Upper lobe of left lung (tissue), 6 donors: ENCODE measurements at places on chromosomes 4 and X. TPM values are rescaled to one million over a fixed set of nuclear protein-coding genes. Genes with fewer than 3 reads are reported as not detected.

DNA sequence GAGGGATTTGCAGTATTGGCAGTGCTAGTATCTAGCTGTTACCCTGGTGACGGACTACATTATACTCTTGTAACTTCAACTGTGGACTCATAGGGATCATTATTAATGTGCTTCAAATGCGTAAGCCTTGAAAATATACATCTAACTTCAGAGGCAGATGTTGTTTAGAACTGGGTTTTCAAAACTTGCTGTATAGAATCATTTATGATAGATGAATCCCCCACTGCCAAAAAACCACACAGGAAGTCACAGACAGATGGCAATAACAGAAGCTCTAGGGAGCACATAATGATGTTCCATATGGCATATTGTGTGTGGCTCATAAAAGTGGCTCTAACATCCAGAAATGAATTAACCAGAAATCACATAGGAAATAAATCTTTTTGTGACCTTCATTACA, 62.3 kb upstream of the RELL1 start:
- no peak for DNase-seq
- H3K36me3 ChIP-seq: no peaks in the 10 kb centered on the region
- H3K4me1 ChIP-seq: no peaks in the 10 kb centered on the region
- no peak overlapping the region for H3K27ac ChIP-seq
- H3K27me3 ChIP-seq: no peaks in the 10 kb centered on the region

- no peaks in the 10 kb centered on the region for H3K36me3 ChIP-seq
- peaks cover 16% of the 10 kb centered on the region for H3K4me1 ChIP-seq
- H3K4me3 ChIP-seq: no peak overlapping the region
- DNase-seq: no peak
- no peak overlapping the region for H3K27ac ChIP-seq
These were observed 56.3 kb downstream of the PPEF2 start for GRCh38 chr4:75845992-75846391.

DNA sequence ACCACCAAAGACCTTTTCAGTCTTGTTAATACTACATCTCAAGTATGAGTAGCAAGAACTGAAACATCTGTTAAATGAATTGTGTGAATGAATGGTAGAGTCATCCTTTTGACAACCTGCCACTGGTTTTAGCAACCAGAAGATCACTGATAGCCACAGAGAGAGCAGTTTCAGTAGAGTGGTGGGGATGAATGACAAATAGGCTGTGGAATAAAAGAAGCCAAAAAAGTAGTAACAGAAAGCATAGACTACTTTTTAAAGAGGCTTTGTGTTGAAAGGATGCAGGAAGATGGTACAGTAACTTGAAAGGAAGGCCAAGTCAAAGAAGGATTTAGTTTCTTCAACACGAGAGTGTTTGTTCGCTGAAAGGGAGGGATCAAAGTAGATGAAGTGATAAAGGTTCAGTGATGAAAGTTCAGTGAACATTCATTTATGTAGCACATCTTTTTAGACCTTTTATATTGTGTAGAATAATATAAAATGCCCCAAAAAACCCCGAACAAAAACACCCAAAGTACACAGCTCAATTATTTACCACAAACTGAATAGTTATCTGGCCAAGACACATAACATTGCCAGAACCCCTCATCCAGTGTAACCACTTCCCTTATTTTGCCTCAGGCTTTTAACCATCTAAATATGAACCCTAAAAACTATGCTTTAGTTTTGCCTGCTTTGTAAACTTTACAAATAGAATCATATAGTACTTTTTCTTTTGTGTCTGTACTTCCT, 40.1 kb upstream of the EIF1AX start:
- H3K27ac ChIP-seq: no peak overlapping the region
- H3K36me3 ChIP-seq: no peaks in the 10 kb centered on the region
- no peak for DNase-seq
- H3K4me3 ChIP-seq: no peak overlapping the region
- no peaks in the 10 kb centered on the region for H3K4me1 ChIP-seq
- no peaks in the 10 kb centered on the region for H3K27me3 ChIP-seq

GRCh38 chr4:87196927-87197326, 23.5 kb downstream of the KLHL8 start:
- H3K27ac ChIP-seq: no peak overlapping the region
- H3K36me3 ChIP-seq: no peaks in the 10 kb centered on the region
- H3K27me3 ChIP-seq: no peaks in the 10 kb centered on the region
- H3K4me3 ChIP-seq: no peak overlapping the region
- H3K4me1 ChIP-seq: no peaks in the 10 kb centered on the region
- no peak for DNase-seq

GRCh38 chrX:46235778-46236177, 309.4 kb downstream of the ZNF674 start:
- H3K4me1 ChIP-seq: no peaks in the 10 kb centered on the region
- H3K27ac ChIP-seq: no peak overlapping the region
- H3K36me3 ChIP-seq: no peaks in the 10 kb centered on the region
- no peak overlapping the region for H3K4me3 ChIP-seq

- H3K4me1 ChIP-seq: peaks cover 15% of the 10 kb centered on the region
- H3K4me3 ChIP-seq: no peak overlapping the region
- H3K27ac ChIP-seq: no peak overlapping the region
- DNase-seq: no peak
- H3K27me3 ChIP-seq: no peaks in the 10 kb centered on the region
These were observed 1.2 kb upstream of the ZNF827 start for GRCh38 chr4:145939856-145940255.

DNA sequence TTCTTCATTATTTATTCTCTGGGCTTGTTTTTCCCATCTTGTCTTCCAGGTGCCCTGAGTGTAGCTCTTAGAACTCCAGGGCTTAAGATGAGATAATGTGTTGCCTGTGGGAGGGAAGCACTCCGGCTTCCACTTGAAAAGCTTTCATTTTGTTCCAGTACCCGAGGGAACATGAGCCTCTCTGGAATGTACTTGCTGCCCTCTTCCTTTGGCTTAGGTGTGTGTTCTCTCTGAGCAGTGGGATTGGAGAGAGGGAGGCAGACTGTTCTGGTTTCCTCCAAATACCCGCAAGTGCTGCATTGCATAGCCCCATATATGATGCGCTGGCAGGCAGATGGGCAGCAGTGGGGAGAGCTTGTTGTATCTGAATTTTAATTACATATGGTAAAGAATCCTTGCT, 861 bp upstream of the DTHD1 start:
- peak; percentile 40 for DNase-seq
- no peaks in the 10 kb centered on the region for H3K27me3 ChIP-seq
- H3K27ac ChIP-seq: no peak overlapping the region
- no peak overlapping the region for H3K4me3 ChIP-seq
- H3K36me3 ChIP-seq: no peaks in the 10 kb centered on the region
- H3K4me1 ChIP-seq: no peaks in the 10 kb centered on the region

DNA sequence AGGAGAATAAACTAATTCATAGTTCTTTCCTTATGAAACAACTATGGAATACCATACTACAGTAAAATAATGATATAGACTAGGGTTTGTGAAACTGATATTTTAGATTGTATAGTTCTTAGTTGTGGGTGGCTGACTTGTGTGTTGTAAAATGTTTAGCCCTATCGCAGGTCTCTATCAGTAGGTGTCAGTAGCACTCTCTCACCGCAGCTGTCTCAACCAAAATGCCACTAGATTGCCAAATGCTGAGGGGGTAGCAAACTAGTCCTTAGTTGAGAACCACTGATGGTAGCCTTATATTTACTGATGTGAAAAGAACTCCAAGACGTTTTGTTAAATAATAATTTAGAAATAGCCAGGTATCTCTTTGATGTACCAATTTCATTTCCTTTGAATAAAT, 48.1 kb downstream of the RHOXF2B start:
- no peak overlapping the region for H3K27ac ChIP-seq
- DNase-seq: no peak
- H3K4me1 ChIP-seq: no peaks in the 10 kb centered on the region
- no peaks in the 10 kb centered on the region for H3K27me3 ChIP-seq

GRCh38 chrX:105697984-105698781, 124.2 kb upstream of the NRK start:
- H3K4me1 ChIP-seq: no peaks in the 10 kb centered on the region
- no peak overlapping the region for H3K4me3 ChIP-seq
- no peaks in the 10 kb centered on the region for H3K27me3 ChIP-seq
- no peak for DNase-seq

DNA sequence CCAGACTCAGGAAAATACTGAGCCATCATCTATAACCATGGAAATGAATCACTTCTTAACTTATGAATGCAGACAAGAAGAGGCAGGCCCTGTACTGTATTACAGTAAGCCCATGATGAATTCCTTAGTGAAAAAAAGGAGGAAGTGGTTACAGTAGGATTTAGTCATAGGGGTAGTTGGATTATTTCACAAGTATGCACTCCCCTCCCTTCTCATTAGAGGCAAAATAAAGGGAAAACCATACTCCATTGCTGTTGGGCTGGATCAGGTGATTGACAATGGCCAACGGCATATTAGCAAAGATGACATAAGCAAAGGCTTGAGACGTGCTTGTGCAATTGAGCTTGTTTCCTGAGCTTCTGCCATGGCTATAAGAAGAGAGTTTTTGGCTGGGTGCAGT, 181.1 kb upstream of the PRPS2 start:
- H3K27me3 ChIP-seq: no peaks in the 10 kb centered on the region
- H3K4me1 ChIP-seq: no peaks in the 10 kb centered on the region
- H3K4me3 ChIP-seq: no peak overlapping the region
- no peaks in the 10 kb centered on the region for H3K36me3 ChIP-seq
- no peak overlapping the region for H3K27ac ChIP-seq
- no peak for DNase-seq

DNA sequence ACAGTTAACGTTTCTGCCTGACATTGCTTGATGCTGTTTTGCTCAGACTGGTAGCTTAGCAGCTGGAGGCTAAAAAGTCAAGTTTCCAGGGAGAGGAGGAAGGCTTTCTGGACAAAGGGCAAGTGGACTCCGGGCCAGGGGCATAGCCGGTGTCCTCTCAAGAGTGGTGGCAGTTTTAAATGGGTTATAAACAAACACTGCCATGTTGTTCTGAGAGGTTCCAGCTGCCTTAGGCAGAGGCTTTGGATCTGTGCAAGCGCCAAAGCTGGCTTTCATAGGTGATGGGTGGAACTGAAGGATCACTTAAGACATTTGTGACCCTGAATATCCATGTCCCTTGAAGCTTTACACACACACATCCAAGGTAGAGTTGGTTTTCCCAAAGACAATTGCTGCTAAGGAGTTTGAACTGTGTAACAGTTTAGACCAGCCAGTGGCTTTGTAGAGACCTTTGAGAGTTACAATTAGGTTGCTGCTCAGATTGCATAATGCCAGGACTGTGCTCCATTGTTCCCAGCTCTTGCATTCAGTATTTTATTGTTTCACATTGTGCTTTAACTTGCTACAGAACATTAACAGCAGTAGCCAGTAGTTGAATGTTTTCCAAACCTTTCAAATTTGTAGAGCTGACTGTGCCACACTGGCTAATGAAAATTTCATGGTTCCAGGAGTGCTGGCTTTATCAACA, 54.1 kb upstream of the AP1S2 start:
- no peak overlapping the region for H3K4me3 ChIP-seq
- DNase-seq: no peak
- H3K4me1 ChIP-seq: no peaks in the 10 kb centered on the region
- H3K36me3 ChIP-seq: no peaks in the 10 kb centered on the region
- no peaks in the 10 kb centered on the region for H3K27me3 ChIP-seq
- no peak overlapping the region for H3K27ac ChIP-seq

Gene CT55
- total RNA-seq: not detected

Gene WDR17
- total RNA-seq: 8.5 TPM

Gene KDR
- 40.6 TPM for total RNA-seq

Gene BCAP31
- total RNA-seq: 113 TPM

Gene CACNA1F
- 0.46 TPM for total RNA-seq

Gene MAGEA4
- total RNA-seq: not detected
